ENCODE measurements at places on chromosomes 16 and 17.
A peak's percentile ranks its signal among the peaks of the same experiment; 100 is the strongest.

DNA sequence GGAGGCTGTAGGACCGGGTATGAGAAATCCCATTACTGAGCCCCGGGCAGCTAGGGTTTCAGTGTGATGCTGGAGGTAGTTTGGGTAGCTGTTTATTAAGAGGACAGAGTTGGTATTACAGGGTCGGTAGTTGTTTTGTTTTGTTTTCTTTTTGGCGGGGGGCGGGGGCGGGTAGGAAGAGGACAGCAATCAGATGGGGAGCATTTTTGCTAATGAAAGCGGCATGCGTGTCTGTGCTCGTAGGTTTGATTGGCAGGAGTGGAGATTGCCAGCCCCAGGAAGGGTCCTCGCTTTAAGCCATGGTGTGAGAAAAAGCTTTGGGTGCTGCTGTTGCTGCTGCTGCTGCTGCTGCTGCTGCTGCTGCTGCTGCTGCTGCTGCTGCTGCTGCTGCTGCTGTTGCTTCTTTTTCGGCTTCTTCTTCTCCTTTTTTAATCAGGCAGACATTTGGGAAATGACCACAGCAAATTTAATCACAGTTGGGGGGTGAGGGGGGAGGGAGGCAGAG, 498.5 kb upstream of the ZFHX3 start:
- DNase-seq: no peak

- DNase-seq: no peak
These were observed 1.3 kb downstream of the CACNG4 start for GRCh38 chr17:66965801-66966262.

GRCh38 chr16:138049-138417, 440 bp downstream of the NPRL3 start:
- DNase-seq: no peak

DNA sequence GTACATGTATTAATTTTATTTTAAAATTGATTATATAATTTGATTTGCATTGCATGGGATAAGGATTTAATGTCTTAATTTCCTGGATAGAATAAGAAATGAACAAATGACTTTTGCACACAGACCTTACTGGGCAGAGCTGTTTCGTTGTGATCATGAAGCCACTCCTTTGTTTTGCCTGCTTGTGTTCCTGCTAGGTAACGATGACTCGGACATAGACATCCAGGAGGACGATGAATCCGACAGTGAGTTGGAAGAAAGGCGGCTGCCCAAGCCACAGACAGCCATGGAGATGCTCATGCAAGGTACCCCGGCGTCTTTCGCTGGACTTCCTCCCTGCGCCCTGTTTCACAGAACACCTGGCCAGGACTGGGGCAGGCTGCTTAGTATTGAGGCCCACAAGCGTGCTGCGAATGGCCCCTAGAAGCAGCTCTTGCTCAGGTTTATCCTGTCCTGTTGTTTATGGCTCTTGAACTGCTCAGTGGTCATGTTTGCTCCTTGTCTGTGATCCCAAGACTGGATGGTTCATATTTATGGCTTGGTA, 29.6 kb downstream of the CLUAP1 start:
- DNase-seq: no peak

DNA sequence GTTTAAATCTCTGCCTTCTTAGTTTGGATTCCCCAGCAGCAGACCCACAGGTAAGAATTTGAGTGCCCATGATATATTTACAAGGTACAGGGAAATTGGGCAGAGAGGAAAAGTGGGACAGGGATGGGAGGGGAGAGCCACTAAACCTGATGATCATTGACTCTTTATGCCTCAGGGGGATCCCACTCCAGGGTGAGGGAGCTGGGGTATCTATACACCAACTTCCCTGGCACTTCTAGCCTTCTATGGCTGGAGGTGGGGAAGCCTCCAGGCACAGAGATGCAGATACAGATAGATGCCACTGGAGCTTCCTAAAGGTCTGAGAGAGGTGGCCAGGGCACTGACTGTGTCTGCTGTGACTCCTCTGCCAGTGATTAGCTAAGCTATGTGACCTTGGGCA, 256.4 kb downstream of the KATNIP start:
- no peak for DNase-seq

DNA sequence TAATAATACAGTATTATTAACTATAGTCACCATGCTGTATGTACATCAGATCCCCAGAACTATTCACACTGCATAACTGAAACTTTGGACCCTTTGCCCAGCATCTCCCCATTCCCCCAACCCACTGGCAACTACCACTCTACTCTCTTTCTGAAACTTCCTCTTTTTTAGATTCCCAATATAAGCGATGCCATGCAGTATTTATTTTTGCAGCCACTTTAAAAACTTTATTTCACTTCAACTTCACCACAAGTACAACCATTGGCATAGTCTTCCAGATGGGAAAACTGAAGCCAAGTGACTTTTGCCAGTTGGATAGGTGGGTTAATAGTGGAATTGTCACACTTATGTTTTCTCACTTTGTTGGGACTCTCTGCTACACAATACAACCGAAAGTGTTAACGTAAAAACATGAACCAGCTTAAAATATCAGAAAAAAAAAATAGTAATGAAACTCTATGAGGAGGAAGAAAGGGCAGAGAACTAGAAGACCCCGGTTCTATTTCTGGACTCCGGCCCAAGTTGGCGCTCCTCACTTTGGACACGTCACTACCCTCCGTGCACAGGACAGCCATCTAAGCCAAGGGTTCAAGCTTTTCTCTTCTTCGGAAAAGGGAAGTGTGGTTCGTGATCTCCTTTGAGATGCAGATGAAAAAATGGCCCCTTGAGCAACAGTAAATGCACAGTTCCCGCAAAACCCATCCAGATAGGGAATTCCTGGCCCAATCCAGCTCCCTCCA, 743 bp downstream of the SHCBP1 start:
- no peak for DNase-seq

GRCh38 chr16:30066761-30067583, 1.4 kb downstream of the ALDOA start:
- no peak for DNase-seq

DNA sequence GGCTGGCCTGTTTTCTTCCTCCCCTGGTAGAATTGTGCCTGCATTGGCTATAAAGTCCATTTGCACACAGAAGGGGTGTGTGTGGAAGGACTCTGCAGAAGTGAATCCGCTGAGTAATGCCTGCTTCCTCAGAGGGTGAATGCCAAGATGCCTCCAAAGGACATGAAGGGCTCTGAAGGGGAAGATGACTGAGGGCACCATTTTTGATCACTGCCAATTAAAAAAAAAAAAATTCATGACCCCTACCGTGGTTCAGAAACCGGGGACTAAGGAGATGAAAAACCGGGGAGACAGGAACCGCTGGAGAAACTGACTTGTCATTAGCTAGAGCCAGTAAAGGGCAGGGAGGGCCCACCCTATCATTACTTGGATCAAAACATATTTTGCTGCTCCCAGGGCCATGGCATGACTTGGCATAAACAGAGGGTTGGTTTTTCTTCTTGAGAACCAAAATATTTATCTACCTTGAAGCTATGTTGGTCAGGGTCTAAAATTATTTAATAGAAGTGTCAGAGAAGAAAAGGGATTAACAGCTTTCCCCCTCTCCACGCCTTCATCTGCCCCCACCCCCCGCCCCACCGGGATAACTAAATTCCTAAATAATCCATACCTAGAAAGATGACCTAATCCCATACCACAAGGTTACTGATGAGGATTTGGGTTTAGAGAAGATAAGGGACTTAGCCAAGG, 3.6 kb upstream of the USP7 start:
- DNase-seq: no peak

DNA sequence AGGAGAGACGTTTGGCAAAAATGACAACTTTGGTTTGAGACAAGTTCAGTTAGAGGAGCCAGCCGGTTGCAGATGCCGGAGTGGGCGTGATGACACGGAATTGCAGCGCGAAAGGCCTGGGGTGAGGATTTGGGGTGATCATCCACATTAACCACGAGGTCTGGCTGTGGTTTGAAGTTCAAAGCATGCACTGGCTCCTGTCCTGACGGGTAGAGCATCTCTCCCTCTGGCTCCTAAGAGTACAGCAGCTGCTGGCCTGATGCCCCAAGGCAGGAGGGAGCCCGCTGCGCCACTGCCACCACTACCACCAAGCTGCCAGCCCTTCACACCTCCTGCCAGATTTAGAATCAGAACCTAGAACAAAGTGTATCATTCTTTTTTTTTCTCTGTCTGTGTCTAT, 3.7 kb downstream of the RHBDL3 start:
- peak; percentile 92 for DNase-seq

DNA sequence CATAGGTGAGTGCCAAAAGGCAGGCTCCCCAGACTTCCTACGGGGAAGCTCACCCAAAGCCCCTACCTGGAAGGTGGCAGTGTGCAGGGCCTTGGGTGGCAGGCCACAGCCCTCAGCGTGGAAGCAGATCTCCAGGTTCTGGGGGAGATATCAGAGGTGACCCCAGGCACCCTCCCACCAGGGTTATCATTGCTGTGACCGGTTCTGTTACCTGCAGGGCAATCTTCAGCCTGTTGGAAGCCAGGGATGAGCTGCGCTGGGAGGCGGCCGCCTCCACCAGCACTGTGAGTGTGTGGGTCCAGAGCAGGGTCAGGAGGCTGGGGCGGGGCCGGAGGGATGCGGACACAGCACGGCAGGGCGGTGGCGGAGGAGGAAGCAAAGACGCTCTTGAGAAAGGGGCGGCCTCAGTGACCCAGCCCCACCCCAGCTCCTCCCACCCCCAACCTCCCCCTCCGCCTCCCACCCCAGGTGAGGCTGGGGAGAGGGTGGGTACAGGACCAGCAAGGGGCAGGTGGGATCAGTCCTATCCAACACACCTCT, 13.1 kb downstream of the UNC13D start:
- DNase-seq: no peak

DNA sequence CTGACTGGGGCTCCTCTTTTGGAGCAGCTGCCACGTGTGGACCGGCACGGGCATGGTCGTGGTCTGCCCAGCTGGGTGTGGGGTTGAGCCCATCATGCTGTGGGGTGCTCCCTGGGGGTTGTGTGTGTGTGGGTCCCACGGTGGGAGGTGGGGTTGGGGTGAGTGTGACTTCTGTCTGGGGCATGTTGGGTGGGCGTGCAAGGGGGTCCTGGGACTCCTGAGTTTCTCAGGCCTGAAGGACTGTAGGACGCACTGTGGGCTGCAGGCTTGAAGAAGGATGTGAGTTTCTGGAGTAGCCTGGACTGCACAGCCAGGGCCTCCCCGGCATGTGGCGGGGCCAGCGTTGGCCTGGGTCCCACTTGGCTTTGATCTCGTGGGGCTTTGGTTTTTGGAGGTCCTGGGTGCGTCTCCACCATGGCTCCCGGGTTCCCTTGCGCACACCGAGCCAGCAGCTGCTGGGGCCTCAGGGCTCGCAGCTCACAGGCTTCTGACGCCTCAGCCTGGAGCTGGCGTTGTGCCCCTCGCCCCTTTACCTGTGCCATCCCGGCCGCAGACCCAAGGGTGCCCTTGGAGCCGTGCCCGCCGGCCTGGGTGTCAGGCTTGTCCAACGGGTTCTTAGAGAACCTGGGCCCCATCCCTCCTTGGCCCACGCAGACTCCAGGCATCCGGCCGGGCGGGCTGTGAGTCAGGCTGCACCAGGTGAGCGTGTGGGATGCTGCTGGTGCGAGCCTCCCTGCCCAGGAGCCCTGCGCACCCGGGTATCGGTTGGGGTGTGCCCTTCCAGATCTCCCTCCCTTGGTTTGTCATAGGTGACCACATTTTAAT, 34.4 kb upstream of the ZNF750 start:
- DNase-seq: no peak

DNA sequence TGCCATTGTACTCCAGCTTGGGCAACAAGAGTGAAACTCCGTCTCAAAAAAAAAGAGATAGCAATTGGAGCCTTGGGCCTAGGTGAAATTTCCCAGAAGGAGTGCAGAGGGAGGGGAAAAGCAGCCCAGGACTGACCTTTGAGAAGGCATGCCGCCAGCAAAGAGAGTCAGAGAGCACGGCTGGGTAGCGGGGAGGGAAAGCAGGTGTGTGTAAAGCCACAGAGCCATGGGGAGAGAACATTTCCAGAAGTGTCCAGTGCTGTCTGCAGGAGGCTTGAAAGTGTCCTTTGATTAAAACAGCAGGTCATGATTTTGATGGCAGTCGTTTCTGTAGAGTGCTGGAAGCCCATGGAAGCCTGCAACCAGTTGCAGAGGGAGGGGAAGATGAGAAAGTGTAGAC, 8.1 kb downstream of the C16orf54 start:
- no peak for DNase-seq

GRCh38 chr17:4375039-4375748, 8.7 kb upstream of the UBE2G1 start:
- DNase-seq: no peak

- no peak for DNase-seq
These were observed 30.5 kb downstream of the UBE2O start for GRCh38 chr17:76422406-76422805.

DNA sequence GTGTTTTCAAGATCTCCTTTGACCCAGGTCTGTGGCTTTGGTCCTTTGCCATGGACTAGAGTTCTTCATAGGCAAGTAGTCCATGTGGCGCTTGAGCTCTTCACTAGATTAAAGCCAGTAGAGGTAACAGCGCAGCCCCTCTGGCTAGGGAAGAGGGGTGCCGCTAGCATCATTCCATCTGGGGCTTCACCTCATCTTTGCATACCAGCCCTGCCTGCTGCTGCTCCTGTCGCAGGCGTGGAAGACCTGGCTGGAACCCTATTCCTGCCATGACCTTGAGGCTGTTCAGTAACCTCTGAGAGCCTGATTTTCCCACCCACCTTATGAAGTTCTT, 198.4 kb downstream of the MSI2 start:
- no peak for DNase-seq

DNA sequence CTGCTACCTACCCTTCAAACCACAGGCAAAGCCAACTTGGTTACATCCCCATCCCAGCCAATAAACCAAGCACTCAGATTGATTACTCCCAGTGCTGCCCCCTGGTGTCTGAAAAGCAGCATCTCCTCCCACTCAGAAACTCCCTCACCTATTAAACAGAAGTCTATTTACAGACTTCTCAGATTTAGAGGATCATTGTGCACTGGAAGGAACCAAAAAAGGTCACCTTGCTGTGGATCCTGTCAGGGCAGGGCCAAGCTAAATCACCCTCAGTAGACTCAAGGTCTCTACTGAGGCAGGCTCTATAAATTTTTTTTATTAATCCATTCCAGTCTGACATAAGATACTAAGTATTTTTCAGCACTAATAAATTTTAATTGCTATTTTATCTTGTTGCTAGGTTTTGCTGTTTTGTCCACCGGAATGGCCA, 17.6 kb downstream of the HIGD1B start:
- peak; percentile 87 for DNase-seq

Data from cerebellar cortex (tissue), 1 donor.